ENCODE measurements at places on chromosomes 13 and 19. TPM values are rescaled to one million over a fixed set of nuclear protein-coding genes. Genes with fewer than 3 reads are reported as not detected.

GRCh38 chr19:30920222-30920621 lies 429.0 kb downstream of the TSHZ3 start:
- H3K4me1 ChIP-seq: no peaks in the 10 kb centered on the region
- DNase-seq: no peak
- H3K27ac ChIP-seq: no peak overlapping the region
- no peak overlapping the region for H3K4me3 ChIP-seq
- no peaks in the 10 kb centered on the region for H3K27me3 ChIP-seq

- H3K36me3 ChIP-seq: no peaks in the 10 kb centered on the region
- no peak overlapping the region for H3K4me3 ChIP-seq
- DNase-seq: no peak
- no peaks in the 10 kb centered on the region for H3K4me1 ChIP-seq
These were observed 23.5 kb downstream of the LGALS16 start for GRCh38 chr19:39679056-39679790.

PRTN3 gene
- total RNA-seq: not detected

- H3K27ac ChIP-seq: no peak overlapping the region
- no peak for DNase-seq
- no peaks in the 10 kb centered on the region for H3K36me3 ChIP-seq
These were observed 112.8 kb upstream of the GJB6 start for GRCh38 chr13:20344836-20345490.

RNF17 gene
- total RNA-seq: not detected

- no peak for DNase-seq
- no peak overlapping the region for H3K4me3 ChIP-seq
- H3K4me1 ChIP-seq: no peaks in the 10 kb centered on the region
- H3K36me3 ChIP-seq: no peaks in the 10 kb centered on the region
- H3K27me3 ChIP-seq: peaks cover 7% of the 10 kb centered on the region
These were observed 431 bp downstream of the FUT3 start for GRCh38 chr19:5850743-5851293.

- no peak for DNase-seq
- peaks cover 10% of the 10 kb centered on the region for H3K27me3 ChIP-seq
- H3K4me1 ChIP-seq: no peaks in the 10 kb centered on the region
- H3K36me3 ChIP-seq: no peaks in the 10 kb centered on the region
- H3K27ac ChIP-seq: no peak overlapping the region
These were observed 325.0 kb downstream of the DNAJC15 start for GRCh38 chr13:43348397-43348796.

DNA sequence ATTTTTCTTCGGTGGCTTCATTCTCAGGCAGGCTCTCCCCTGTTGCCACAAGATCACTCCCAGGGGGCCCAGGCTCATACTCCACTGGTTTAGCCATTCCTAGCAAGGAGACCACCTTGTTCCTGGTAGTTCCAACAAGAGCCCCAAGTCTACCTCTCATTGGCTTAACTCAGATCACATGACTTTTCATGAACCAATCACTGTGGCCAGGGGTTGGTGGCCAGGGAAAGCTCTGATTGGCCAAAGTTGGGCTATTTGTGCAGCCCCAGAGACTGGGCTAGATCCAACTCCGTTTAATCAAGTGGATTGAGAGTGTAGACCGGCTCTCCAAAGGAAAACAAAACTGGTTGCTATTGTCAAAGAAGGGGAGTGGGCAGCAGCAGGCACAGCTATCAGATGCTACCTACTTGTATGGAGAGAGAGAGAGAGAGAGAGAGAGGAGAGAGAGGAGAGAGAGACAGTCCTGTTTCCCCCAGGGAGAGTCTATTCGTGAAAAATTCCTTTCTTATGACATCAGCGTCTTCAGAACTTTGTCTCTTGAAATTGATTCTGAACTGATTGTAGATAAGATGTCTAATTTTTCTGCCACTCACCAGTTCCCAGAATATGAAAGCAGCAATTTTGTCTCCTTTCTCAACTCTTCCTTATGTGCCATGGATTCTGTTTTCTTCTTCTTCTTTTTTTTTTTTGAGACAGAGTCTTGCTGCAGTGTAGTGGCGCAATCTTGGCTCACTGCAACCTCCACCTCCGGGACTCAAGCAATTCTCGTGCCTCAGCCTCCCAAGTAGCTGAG lies 5.9 kb downstream of the CEACAM19 start:
- no peak overlapping the region for H3K27ac ChIP-seq
- no peaks in the 10 kb centered on the region for H3K4me1 ChIP-seq
- no peaks in the 10 kb centered on the region for H3K36me3 ChIP-seq
- no peak for DNase-seq
- H3K27me3 ChIP-seq: peaks cover 6% of the 10 kb centered on the region

GRCh38 chr13:73989244-73989843 lies 144.9 kb downstream of the KLF12 start:
- no peaks in the 10 kb centered on the region for H3K27me3 ChIP-seq
- H3K4me1 ChIP-seq: peaks cover 53% of the 10 kb centered on the region
- H3K27ac ChIP-seq: no peak overlapping the region
- DNase-seq: no peak
- peaks cover 32% of the 10 kb centered on the region for H3K36me3 ChIP-seq
- no peak overlapping the region for H3K4me3 ChIP-seq

DNA sequence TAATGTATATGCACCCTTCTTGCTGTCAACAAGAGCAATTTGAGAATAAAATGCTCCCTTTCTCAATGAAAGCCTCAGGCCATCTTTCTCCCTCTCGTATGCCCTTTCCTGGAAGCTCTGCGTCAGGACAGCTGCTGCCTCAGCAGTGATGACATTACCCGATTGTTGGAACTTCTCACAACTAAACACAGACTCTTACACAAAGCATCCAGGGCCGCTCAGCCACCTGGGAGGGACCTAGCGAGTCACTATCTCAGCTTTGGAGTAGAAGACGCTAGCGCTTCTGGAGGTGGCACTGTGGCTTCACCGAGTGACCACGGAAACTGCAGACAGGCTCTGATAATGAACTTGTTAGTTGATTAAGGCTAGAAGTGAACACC lies 153.2 kb upstream of the SOX1 start:
- no peak overlapping the region for H3K27ac ChIP-seq
- no peaks in the 10 kb centered on the region for H3K36me3 ChIP-seq
- no peak for DNase-seq
- H3K27me3 ChIP-seq: no peaks in the 10 kb centered on the region
- H3K4me1 ChIP-seq: no peaks in the 10 kb centered on the region

Measured in activated B cell treated with CpG ODN at 0.5 μM for 24 hours (primary cell).